ENCODE measurements at places on chromosomes 1 and 21. TPM values are rescaled to one million over a fixed set of nuclear protein-coding genes. Genes with fewer than 3 reads are reported as not detected.

CFHR3 gene
- not detected for total RNA-seq

SLC44A3 gene
- total RNA-seq, result 0.57 TPM

TMEM269 gene
- 0.42 TPM for total RNA-seq

WNT3A gene
- total RNA-seq, result not detected

GPATCH2 gene
- total RNA-seq, result 12.6 TPM

KIRREL1 gene
- 25.3 TPM for total RNA-seq

FAM72B gene
- 8.1 TPM for total RNA-seq

RNASEL gene
- 4.0 TPM for total RNA-seq

FAM131C gene
- total RNA-seq, result 0.15 TPM

- peak; percentile 55 for DNase-seq
Measured at GRCh38 chr1:180188091-180188506, 33.4 kb downstream of the QSOX1 start.

DNA sequence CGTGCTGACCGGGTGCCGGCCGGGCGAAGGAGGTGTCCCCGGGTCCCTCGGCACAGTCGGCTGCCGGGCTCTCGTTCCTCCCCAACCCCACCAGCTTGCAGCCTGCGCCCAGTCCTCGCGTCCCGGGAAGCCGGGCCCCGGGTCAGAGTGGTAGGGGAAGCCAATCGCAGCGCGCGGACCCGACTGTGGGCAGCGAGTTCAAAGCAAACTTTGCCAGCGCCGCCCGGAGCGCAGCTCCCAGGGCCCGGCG is 328 bp downstream of the MYCL start:
- DNase-seq, result peak; percentile 52

- no peak for DNase-seq
Measured at GRCh38 chr1:116488071-116488470, 82.8 kb downstream of the CD58 start.

- DNase-seq, result no peak
Measured at GRCh38 chr1:238052496-238053266, 162.0 kb upstream of the ZP4 start.

- no peak for DNase-seq
Measured at GRCh38 chr1:32465578-32465933, 684 bp downstream of the ZBTB8B start.

DNA sequence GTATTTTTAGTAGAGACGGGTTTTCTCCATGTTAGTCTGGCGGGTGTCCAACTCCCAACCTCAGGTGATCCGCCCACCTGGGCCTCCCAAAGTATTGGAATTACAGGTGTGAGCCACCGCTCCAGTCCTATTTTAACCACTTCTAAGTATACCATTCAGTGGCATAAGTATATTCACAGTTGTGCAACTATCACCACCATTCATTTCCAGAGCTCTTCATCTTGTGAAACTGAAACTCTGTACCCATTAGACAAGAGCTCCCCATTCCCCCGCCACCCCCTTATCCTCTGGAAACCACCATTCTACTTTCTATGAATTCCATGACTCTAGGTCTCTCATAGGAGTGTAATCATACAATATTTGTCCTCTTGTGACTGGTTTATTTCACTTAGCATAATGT is 40.2 kb upstream of the CAMTA1 start:
- no peak for DNase-seq

- no peak for DNase-seq
Measured at GRCh38 chr1:83053446-83053845, 945.5 kb downstream of the TTLL7 start.

DNA sequence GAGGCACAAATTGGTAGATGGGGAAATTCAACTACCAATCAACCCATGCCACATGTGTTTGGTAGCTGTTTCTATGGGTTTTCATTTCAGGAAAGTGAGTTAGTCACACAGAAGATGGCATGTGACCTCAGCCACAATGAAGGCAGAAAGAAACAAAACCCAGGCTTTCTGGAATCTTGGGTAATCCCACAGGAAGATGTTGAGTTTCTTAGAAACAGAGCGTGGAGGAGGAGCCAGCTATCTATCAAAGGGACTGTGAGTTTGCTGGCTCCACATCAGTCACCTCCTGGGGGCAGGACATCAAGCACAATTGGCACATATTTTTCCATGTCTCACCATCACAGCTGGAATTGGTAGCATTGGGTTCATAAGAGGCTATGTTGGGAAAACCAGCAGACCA is 188.9 kb upstream of the PLXNA2 start:
- peak; percentile 74 for DNase-seq

GRCh38 chr21:25304611-25305010 is 302.7 kb downstream of the MRPL39 start:
- no peak for DNase-seq

DNA sequence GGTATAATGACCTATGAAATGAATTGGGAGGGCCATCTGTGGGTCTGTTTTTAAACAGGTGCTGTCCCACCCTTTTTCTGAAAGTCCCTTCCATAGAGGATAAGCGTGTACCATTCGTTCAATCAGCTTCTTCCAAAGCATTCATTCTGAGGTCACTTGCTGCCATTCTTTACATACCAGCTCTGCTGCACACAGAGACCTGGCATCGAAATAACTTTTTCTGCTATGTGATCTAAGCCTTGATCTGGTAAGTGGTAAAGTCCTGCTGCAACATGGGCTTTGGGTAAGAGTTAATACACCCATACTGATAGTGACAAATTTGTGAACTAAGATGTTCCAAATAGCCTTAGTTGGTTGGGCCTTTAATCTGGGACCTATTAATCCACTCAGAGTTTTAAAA is 38.9 kb downstream of the DR1 start:
- no peak for DNase-seq

- no peak for DNase-seq
Measured at GRCh38 chr1:242025681-242026080, 26.8 kb upstream of the MAP1LC3C start.
